ENCODE measurements at places on chromosomes 6 and 20. TPM values are rescaled to one million over a fixed set of nuclear protein-coding genes. Genes with fewer than 3 reads are reported as not detected.

DNA sequence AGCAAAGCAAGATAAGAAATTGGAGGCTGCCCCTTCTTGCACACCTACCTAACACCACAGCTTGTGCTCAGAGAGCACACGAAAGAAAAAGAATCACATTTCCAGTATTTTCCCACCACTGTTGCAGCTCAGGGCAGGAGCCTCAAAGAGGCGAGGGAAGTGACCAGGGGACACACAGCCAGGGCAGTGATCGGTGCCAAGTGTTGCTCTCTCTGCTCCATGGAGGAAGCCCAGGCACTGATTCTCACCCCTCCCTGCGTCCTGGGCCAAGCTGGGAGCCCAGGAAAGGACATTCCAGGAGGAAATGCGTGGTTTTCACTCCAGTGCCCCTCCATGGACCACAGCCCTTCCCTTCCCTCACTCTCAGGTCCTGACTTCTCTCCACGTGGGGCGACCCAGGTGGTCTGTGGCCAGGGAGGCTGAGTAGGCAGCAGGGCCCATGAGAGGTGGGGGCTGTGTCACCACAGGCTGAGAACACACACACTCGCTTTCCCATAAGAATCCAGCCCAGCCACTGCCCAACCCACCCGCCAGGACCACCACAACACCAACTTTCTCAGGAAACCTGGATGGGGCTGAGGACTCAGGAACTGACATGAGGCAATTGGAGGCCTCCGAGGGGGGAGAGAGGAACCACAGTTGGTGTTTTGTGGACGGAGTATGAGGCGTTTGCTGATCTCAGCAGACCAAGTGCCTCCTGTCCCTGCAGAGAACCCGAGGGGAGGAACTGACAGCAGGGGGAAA lies 81.7 kb upstream of the MAFB start:
- no peak for DNase-seq

- no peak for DNase-seq
Observed at GRCh38 chr6:162032620-162033019, 694.9 kb downstream of the PRKN start.

The BFSP1 gene
- total RNA-seq, result 1.9 TPM

- no peak for DNase-seq
Observed at GRCh38 chr20:55329108-55329507, 676.2 kb downstream of the CBLN4 start.

The RAET1E gene
- not detected for total RNA-seq

DNA sequence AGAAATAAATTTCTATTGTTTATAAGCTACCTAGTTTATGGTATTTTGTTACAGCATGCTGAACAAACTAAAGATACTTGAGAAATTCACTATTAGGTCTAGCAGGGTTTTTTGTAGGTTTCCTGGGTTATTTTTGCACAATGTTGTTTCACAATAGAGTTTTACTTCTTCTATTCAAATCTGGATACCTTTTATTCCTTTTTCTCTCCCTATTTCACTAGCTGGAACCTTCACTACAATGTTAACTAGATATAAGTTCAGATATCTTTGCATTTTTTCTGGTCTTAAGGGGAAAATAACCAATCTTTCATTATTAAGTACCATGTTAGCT lies 237.7 kb upstream of the CITED2 start:
- no peak for DNase-seq

The DEFB128 gene
- total RNA-seq, result not detected

Measured in dermis blood vessel endothelial cell (primary cell).